ENCODE measurements at places on chromosomes 2 and 18.
A peak's percentile ranks its signal among the peaks of the same experiment; 100 is the strongest.

DNA sequence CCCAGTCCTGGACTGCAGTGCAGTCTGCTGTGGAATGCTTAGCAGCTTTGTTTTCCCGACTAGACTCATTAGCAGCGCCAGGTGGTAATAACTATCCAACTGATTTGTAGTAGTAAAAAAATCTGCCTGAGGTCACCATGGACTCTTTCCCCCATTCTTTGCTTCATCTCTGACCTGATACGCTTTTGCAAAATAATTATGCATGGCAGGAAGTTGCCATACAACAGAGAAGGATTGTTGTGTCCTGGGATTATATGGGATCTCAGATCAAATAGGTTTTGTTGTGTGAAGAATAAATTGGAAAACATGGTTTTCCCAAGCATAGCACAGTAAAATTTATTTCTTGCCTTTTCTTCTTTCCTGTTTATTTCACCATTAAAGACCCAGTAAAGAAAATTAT is 72.4 kb upstream of the ATP5MC3 start:
- no peak for DNase-seq

DNA sequence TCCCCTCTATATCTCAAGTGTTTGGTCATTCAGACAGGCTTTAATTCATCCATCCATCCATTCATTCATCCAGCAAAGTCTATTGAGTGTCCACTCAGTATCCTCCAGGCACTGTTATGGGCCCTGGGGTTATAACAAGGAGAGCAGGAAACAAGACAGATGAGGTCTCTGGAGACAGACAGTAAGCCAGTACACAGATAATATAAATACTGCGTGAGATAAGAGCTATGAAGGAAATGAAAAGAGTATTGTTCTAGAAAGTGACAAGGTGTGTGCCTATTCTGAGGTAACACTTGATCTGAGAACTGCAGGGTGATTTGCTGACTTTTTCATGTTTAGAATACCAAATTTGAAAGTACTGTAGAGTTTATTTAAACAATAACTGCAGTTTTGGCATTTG is 98.3 kb downstream of the OSBPL6 start:
- DNase-seq = no peak

DNA sequence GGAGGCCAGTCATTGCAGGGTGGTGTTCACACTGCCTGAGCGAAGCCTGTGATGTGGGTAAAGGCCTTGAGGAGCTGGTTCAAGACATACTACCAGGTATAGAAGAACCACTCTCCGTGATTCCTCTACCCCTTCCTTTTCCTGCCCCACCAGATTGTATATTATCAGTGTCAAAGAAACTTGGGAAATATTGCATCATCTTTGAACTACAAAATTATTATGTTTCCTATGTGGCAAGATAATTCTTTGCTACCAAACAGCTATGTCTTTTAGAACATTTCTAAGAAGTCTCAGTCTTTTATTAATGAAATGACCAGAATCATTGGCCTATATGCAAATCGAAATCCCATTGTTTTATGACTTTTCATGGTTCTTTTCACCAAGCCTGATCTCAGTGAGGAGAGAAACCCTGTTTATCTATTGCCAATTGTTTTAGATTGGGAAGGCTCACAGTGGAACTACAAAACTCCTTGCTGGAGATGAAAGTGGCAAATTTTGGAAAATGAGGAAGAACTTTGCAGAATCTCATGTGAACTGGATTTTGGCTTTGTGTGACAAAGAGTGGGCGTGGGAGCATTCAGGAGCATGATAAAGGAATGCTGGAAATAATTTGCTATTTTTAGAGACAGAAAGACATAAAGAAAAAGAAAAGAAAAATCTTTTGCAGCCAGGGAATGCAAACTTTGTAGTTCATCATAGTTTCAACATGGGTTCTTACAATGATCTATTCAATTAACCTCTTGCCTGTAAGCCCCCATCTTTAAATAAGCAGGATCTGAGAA is 286.9 kb downstream of the INSIG2 start:
- DNase-seq = no peak

DNA sequence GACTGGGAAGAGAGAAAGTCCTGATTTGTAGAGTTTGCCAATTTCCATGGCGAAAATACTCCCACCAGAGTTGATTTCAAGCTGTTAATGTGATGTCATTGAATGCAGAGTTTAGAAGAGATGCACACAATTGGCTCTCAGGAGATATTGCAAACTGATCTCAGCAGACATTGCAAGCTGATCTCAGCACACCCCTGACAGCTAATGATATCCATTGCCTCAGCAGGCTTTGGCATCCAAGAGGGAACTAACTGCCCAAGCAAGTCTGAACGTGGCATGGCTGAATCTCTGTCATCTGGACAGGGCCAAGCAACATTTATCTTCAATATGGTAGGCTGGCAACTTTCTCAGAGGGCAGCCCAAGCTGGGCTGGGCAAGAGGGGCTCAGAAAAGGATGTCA is 78.4 kb upstream of the CYP1B1 start:
- DNase-seq = no peak

- no peak for DNase-seq
Measured at GRCh38 chr18:57150081-57150480, 3.2 kb downstream of the BOD1L2 start.

DNA sequence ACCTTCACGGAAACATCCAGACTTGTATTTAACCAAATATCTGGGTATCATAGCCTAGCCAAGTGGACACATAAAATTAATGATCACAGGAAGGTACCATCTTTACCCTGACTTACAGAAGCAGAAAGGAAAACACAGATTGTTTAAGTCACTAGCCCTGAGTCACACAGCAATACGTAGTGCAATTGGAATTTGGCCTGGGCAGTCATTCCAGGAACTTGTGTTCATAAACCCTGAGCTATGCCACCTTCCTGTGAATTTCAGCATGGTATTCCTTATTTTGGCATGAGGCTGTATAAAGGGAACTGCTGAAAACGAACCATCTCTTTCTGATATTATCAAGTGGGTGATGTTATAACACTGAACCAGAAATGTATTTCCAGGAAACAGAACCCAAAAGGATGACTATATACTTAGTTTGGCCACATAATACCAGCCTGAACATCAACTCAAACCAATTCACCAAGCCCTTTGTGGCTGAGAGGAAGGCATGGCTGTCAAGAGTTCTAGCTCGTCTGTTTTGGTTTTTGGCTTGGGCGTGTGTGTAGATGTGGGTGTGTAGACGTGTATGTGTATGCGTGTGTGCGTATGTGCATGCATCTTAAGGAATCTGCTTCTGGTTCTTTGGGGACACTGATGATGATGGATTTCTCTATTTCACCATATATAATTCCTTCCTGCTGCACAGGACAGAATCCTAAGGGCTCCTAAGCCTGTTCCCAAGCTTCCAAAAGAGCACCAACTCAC is 533.4 kb upstream of the ID2 start:
- DNase-seq = peak; percentile 65

- peak; percentile 67 for DNase-seq
Measured at GRCh38 chr18:75208155-75208835, 644 bp downstream of the PTGR3 start.

DNA sequence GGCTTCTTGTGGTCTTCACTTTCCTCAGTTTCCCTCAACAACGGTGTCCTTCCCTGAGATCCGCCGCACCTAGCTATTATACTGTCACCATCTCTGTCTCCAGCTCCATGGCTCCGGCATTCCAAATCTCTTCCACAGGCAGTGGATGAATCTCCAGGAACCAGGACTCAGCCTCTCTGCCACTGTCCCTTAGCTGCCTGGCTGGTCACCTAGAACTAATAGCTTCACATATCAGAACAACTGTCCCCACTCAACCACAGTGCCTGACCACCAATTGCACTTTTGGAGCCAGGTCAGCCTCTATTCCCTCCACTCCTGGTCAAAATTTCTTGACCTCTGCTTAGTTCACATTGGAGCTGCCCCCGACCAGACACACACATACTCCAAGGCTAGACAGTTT is 38.1 kb upstream of the AFF3 start:
- DNase-seq = no peak

GRCh38 chr18:11074889-11075288 is 74.5 kb downstream of the PIEZO2 start:
- no peak for DNase-seq

DNA sequence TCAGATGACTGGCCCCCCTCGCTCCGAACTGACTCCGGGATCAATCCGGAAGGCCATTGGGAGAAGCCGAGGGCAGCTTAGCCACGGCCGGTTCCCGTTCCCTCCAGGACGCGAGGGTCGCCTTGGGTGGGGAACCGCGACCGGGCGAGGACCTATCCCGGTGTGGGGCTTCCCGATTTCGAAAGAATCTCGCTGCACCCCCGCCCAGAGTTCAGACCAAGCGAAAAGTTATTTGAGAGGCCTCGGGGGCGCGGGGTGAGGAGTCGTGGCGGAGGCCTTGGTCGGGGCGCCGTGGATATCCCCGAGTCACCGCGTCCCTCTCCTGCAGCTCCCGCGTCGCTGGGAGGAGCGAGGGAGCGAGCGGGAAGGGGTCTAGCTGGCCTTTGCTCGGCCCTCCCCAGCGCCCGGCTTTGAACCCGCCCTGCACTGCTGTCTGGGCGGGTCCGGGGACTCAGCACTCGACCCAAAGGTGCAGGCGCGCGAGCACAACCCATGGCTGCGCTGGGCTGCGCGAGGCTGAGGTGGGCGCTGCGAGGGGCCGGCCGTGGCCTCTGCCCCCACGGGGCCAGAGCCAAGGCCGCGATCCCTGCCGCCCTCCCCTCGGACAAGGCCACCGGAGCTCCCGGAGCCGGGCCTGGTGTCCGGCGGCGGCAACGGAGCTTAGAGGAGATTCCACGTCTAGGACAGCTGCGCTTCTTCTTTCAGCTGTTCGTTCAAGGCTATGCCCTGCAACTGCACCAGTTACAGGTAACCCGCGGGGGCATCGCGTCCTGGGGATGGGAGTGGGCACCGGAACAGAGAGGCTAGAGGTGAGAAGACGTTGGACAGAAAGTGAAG is at the start of gene CYP27A1:
TSS of gene CYP27A1 (plus strand) at position 457 of the 837 bp plus-strand sequence. CDS start at position 493, 36 bp downstream.
- peak; percentile 54 for DNase-seq

DNA sequence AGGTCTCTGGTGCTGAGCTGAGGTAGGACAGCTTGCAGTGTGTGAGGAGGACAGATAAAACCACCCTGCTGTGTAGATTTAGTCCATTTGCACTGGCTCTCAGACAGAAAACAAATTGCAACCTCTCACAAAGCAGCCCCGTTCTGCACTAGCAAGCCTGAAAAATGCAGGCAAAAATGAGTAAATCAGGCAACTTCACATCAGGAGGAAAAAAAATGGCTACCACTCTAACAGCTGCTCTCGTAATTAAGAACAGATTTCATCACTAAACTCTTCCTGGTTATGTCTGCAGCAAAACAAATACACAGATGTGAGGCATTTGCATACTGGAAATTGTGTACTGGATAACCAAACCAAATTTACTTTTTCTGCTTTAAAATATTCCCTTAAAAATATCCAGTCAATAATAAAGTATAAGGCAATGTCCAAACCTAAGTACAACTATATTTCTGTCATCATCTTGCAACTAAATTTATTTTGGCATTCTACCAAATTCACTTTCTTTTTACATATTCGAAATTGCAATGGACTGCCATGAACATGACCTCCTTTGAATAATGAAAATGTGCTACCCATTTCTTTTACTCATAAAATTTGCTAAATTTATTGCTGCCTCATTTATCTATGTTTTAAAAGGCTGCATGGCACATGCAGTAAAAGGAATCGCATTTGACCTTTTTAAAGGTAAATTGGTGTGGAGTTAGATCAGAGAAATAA is 157.4 kb downstream of the AFF3 start:
- DNase-seq = no peak

GRCh38 chr2:105538840-105539239 is 140.0 kb upstream of the FHL2 start:
- DNase-seq = no peak

GRCh38 chr2:148503516-148503915 is 141.0 kb upstream of the EPC2 start:
- no peak for DNase-seq

GRCh38 chr18:32683044-32683443 is 89.8 kb downstream of the KLHL14 start:
- DNase-seq = no peak

DNA sequence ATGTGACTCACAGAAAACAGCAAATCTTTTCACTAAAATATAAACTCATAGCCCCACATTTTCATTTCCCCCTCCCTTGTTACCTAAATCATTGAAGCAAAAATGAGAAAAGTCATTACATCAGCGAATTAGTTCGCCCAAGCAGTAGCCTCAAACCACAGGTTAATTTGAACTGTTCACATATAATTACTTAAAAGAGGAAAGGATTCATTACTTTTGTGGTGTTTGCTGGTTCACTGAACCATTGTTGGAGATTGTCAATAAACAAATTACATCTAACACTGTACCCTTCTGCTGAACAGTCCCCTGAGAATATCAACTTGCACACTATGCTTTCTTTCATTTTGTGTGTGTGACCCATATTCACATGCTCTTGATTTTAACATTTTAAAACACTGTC is 238.7 kb downstream of the ERBB4 start:
- no peak for DNase-seq

DNA sequence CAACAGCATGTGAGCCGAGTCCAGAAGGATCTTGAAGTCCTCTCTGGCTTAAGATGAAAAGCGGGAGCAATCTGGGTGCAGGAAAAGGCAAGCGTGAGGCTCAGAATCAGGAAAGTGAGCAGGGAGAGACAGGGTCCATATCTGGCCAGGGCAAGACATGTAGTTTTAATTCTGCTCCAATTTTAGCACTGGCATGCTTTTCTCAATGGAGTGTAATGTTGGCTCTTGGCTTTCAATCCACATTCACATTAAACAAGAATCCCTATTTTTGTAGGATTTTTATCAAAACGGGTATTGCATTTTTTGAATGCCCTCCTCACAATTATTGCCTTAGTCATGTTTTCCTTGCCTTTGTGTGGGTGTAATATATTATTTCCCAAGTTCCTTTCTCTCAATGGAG is 6.0 kb downstream of the SPATA3 start:
- no peak for DNase-seq

DNA sequence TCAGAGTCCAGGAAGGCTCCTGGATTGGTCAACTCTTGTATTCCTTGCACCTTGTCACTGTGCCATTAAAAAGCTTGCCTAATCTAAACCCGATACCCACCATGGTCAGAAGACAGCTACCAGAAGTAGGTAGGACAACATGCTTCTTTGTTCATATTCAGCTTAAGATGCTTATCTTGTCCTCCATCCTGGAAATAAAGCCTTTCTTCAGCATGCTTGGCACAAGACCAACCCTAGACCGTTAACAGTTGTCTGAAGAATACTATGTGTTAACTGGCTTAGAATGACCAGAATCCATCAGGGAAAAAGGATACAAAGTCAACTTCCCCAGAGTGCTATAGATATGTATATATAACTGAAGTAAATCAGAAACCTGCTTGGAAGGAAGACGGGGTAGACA is 193.9 kb downstream of the ZRANB3 start:
- DNase-seq = no peak

- no peak for DNase-seq
Measured at GRCh38 chr2:105926960-105927678, 182.4 kb downstream of the NCK2 start.
